ENCODE measurements at places on chromosomes 2 and 18. TPM values are rescaled to one million over a fixed set of nuclear protein-coding genes. Genes with fewer than 3 reads are reported as not detected.

DNA sequence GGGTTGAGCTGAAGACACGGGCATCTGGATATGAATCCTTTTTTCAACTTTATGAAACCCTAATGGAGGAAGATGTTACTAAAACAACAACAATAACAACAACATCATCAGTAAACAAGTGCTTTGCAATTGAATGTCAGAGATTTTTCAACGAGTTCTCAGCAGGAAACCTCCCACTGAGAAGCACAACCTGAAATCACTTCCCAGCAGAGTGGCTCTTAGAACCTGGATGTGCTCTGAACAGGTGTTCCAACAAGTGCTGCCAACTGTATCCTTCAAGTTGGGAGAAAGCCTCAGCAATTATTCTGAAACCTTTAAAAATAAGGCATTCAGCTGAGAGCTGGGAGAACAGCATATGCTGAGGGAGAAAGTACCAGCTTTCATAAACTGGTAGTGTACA is 1622.7 kb upstream of the CELF4 start:
- DNase-seq: no peak

DNA sequence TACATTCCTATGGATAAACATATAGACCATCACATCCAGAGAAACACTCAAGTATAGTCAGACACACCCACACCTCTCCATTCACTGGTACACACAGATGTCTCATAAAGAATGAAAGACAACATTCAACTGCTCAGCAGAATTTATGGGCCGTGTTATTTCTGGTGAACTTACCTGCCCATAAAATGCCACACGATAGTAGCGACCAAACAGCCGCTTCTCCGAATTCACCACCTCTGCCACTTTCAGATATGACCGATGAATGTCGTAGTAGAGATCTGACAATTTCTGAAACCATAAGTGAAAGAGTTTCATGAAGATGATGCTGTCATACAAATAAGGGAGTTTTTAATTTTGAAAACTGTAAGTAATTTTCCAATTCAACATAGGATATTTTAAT is 70.7 kb upstream of the CCDC195 start:
- no peak for DNase-seq

DNA sequence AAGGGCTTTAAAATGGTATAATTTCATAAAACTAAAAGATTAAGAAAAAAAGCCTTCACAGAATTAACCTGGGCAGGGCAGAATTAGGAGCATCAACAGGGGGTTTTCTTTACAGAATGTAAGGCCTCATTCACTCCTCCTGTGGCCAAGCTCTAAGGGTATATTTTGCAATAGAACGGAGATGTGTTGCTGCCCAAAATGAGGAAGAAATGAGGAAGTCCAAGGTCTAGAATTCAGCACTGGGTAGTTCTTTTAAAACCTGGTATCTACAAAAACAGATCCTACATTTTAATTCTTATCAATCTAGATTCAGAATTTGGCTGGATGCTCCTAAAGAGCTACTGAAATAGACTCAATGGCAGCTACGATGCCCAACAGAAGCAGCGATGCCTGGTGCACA is 101.8 kb downstream of the AKAIN1 start:
- no peak for DNase-seq

- DNase-seq: no peak
Measured at GRCh38 chr18:55220523-55220922, 261.3 kb upstream of the CCDC68 start.

DNA sequence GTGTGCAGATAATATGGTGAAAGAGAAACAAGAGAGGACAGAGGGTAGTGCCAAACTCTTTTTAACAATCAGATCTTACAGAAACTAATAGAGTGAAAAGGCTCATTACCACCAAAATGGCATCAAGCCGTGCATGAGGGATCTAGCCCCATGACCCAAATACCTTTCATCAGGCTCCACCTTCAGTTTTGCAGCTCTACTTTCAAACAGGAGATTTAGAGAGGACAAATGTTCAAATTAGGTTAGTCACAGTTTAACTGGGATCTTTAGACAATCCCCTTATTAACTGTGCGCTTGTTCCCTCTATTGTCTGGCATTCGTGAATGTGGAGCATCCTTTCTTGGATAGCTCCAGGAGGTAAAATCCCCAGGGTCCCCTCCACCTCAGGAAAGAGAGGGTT is 1209.3 kb upstream of the CHAC2 start:
- no peak for DNase-seq

GRCh38 chr2:102042196-102043081 is 50.7 kb downstream of the IL1R2 start:
- no peak for DNase-seq

DNA sequence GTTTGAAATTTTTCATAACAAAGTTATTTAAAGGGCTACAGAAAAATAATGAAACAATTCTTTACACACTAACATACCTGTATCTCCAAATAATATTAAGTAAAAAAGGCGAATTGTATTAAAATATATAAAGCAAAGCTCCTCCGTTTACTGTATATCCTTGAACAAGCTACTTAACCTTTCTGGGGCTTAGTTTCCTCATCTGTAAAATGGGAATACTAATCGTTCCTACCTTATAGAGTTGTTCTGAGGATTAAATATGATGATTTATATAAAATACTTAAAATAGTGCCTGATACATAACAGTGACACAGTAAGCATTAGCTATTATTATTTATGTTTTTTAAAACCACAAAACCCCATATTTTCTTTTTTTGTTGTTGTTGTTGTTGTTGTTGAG is 13.3 kb downstream of the SLC25A12 start:
- no peak for DNase-seq

DNA sequence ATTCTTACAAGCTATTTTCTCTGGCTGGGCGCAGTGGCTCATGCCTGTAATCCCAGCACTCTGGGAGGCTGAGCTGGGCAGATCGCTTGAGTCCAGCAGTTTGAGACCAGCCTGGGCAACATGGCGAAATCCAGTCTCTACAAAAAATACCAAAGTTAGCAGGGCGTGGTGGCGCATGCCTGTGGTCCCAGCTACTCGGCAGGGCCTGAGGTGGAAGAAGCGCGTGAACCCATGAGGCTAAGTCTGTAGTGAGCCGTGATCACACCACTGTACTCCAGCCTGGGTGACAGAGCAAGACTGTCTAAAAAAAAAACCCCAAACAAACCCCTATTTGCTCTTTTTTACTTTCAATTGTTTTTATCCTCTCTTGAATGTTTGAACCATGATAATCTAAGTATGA is 37.0 kb downstream of the PPP4R1 start:
- no peak for DNase-seq

- DNase-seq: no peak
Measured at GRCh38 chr2:127231130-127231865, 11.2 kb upstream of the CYP27C1 start.

- no peak for DNase-seq
Measured at GRCh38 chr2:41784496-41784895, 263.3 kb upstream of the PKDCC start.

DNA sequence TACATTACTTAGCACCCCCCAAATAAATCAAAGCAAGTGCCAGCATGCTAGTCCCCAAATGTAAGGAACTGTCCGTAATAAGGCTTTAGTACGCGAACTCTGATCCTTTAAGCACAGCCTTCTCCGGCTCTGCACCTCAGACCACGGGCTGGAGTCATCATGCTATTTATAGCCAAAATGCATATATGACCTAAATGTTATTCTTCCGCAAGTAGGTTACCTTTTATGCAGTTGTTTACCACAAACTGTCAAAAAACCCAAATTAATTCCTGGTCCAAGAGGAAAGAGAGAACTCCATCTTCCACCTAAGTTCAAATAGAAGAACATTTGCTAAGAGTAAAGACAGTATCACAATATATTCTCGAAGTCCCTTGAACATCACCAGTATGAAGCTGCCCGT is 42.7 kb downstream of the ZNF516 start:
- no peak for DNase-seq

DNA sequence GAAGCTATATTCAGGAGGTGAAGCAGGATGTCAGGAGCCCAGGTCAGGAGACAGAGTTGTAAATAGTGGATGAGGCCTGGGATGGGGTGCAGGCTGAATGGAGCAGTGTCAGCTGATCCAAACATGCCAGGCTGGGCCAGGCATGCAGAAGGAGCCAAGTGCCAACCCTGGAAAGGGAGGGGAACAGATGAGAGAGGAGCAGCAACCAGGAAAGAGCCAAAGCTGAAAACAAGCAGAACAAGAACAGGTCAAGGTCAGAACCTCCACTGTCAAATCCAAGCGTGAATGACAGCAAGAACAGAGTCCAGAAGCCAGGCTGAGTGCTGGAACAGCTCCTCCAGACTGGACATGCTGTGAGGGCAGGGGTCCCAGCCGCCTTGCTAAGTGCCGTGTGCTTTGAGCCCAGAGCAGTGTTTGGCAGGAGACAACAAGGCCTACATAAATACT is 49.2 kb upstream of the PPP1CB start:
- no peak for DNase-seq

GRCh38 chr2:33709951-33710350 is 110.9 kb upstream of the FAM98A start:
- DNase-seq: no peak

- DNase-seq: no peak
Measured at GRCh38 chr2:31694444-31694843, 113.7 kb upstream of the SRD5A2 start.

DNA sequence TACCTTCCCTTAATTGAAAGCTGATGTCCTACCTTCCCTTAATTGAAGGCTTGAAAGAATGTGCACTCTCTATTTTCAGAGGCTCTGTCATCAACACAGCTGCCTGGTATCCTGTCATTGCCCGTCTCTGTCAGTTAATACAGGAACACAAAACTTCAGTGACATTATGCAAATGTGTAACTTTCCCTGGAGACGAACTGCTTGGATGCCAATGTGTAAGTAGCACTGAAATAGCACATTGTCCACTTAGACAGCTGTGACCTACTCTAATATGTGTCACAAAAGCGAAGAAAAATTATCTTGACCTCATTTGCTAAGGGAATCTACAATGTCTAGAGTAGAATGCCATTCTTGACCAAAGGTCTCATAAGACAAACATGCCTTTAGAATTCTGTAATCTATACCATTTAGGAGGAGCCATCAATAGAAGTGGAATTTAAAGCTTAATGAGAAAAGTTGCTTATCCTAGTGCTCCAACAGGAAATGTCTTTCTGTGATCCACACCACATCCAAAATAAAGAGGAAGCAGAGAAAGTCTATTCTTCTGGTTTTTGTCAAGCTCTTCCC is 138.1 kb downstream of the BARD1 start:
- DNase-seq: no peak

DNA sequence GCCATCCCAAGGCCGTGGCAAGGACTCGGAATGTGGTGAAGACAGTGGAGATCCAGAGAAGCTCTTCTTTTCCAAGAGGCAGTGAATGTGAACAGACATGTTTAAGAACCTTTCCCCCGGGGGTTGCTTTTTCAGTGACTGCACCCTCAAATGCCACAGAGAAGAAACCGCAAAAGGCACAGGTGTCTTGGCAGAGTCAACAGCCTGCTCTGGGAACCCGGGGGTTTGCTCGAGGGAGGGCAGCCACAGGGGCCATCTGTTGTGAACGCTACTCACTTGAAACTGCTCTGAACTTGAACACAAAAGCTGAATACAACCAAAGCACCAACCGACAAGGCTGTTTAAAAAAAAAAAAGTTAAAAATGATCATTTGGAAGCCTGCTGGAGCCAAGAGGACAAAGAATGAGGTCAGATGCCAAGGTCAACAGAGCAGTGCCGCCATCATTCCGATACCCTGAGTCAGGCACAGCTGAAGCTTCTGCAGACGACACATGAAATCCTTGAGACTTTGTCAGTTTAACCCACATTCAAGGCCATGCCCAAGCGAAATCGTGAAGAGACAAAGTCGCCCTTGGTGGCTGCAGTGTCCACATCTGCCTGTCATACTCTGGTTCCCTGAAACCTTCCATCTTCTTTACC is 47.4 kb downstream of the PSMG2 start:
- DNase-seq: no peak

DNA sequence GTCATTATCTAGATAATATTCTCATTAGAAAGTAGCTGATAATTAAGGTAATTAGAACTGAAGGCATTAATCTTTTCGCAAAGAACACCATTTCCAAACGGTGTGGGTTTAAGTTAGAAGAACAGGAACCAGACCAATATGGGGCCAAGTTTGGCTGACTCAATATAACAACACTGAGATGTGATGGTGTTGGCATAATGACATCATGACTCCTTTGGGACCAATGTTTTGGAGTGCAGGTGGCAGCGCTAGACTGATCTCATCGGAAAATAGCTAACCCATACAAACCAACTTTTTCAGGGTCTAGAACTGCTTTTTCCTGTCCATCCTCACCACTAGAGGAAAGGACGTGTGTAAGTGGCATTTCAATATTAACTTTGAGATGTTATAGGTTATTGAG is 1171.7 kb upstream of the ZEB2 start:
- DNase-seq: no peak

- no peak for DNase-seq
Measured at GRCh38 chr18:3179430-3180089, 40.2 kb downstream of the MYOM1 start.

DNA sequence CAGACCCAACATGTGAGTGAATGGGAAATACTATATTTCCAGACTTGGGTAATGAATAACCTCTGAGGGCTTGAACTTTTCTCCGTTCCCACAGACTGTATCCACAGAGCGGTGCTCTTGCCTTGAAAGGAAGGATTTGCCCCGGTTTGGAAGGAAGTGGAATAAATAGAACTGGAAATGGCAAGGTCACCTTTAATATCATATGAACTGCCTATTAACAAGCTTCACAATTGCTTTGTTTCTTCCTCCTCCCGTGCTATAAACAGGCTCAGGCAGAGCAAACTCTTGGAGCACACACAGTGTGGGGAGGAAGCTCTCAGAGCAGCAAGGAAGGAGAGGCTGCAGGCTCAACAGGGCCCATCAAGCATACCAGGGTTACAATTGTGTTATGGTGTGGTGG is 28.5 kb upstream of the DARS1 start:
- no peak for DNase-seq

DNA sequence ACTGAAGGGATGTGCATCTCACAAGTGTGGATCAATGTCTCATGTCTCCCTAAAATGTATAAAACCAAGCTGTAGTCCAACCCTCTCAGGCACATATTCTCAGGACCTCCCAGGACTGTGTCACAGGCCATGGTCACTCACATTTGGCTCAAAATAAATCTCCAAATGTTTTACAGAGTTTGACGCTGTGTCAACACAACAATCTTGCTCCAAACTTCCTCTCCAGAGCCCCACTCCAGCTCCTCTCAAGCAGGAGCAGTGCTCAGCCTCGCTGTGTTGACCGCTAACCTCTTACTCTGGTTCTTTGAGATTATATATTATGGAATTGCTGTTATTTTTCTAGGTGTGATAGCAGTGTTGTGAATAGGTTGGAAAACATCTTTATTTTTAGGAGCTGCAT is 56.2 kb downstream of the CYP27C1 start:
- DNase-seq: no peak

TGFBRAP1 gene
- total RNA-seq: 25.0 TPM

HIBCH gene
- total RNA-seq: 19.2 TPM

VWC2L gene
- 20.9 TPM for total RNA-seq

COBLL1 gene
- 10.8 TPM for total RNA-seq

PLEKHM3 gene
- 50.7 TPM for total RNA-seq

SNORC gene
- total RNA-seq: 1.6 TPM

PLEKHH2 gene
- total RNA-seq: 8.4 TPM

SPAST gene
- total RNA-seq: 240 TPM

TMEM169 gene
- 21.7 TPM for total RNA-seq

CHRNG gene
- 0.16 TPM for total RNA-seq

Measured in occipital lobe (tissue), 3 donors.